ENCODE measurements at places on chromosomes 3 and 15.

DNA sequence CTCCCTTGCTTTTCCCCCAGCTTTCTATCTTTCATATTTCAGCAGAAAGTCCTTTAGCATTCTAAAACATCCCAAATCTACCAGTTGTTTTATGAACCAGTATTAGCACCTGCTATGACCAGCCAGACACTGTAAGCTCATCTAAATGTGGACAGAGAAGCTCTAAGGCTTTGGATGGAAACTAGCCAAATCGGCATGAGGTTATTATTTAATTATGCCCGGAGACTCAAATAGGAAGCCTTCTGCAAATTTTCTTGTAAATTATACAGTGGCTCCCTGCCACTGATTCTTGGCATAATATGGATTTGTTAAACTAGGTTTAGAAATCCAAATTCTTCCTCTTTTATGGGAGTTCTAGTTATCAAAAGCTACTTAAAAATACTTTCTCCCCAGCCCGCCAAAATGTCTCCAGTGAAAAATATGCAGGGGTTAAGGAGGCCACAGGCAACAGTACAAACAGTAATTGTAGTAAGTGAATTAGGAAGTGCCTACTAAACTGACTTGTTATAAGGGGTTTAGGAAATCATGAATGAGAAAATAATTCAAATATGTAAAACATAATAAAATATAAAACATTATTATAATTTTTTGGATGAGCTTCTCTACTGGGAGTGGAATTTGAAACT lies 15.4 kb downstream of the MYH15 start:
- DNase-seq = no peak

GRCh38 chr15:82108489-82109078 lies 62.8 kb upstream of the MEX3B start:
- DNase-seq = peak; percentile 33

DNA sequence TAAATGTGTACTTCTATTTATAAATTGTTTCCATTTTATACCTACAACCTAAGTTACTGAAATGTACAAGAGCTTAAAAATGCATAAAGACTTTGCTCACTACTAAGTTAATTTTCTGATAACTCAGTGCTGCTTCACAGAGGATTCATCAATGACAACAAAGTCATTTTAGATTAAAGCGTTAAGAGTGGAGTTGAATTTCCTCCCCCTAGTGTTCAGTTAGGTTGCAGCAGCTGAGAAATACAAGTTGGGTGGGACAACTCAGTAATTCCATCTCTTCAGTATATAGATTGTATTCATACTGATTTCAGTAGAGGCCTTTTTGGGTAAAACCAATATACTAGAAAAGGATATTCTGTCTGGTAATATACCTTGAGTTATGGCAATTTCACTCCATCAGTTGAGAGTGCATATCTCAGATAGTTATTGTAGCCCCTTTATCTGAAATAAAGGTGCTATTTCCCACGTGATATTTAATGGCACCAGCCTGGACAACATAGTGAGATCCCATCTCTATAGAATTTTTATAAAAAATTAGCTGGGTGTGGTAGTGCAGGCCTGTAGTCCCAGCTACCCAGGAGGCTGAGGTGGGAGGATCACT lies 6.9 kb upstream of the RPL35A start:
- DNase-seq = no peak

DNA sequence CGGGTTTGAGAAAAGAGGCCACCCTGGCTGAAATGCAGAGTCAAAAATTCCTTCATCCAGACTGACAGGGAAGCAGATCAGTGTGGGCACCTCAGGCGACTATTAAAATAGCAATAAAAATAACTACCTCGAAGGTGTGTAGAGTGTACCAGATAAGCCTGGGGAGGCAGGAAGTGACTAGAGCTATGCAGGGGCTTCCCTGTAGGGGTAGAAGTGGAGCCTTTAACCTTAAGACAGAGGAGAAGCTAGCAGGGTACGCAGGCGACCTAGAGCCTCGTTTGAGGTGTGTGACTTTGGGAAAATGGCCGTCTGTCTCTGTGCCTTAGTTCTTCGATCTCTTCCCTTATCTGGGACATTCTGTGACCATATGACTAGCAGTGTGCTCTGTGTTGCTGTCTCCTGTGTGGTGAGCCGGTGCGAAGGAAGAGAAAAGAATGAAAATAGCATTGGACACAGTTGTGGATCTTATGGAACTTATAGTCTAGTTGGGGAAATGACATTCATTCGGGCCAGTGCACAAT lies 17.6 kb downstream of the BHLHE40 start:
- DNase-seq = no peak

- no peak for DNase-seq
Measured at GRCh38 chr3:169356284-169356955, 307.1 kb downstream of the MECOM start.

DNA sequence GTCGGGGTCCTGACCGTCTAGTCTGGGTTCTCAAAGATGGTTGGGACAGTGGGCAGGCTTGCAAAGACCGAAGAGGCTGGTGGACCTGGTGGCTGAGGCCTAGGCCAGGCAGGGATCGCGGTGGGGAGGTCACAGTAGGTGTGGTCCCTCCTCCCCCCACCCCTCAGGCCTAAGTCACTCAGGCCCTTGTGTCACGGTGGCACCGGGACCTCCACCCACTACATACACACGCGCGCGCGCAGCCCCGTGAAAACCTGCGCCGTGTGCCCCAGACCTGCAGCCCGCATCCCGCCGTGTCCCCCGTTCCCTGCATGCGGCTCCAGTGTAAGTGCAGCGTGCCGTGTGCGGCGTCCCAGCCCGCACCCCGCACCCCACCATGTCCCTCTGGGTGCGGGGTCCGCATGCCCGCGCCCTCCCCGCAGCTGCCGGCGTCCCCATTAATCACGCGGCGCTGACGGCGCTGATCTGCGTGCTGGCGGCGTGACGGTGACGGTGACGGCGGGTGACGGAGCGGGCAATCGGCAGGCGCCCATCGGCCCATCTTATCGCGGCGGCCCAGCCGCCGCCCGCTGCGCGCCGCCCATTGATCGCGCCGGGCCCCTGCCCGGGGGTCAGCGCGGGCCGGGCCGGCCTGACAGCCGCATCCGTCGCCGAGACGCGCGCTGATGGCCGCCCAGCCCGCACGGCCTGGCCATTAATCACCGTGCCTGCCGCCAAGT lies 24.4 kb downstream of the SEC61A1 start:
- no peak for DNase-seq

GRCh38 chr3:112463250-112463649 lies 36.0 kb downstream of the BTLA start:
- no peak for DNase-seq

DNA sequence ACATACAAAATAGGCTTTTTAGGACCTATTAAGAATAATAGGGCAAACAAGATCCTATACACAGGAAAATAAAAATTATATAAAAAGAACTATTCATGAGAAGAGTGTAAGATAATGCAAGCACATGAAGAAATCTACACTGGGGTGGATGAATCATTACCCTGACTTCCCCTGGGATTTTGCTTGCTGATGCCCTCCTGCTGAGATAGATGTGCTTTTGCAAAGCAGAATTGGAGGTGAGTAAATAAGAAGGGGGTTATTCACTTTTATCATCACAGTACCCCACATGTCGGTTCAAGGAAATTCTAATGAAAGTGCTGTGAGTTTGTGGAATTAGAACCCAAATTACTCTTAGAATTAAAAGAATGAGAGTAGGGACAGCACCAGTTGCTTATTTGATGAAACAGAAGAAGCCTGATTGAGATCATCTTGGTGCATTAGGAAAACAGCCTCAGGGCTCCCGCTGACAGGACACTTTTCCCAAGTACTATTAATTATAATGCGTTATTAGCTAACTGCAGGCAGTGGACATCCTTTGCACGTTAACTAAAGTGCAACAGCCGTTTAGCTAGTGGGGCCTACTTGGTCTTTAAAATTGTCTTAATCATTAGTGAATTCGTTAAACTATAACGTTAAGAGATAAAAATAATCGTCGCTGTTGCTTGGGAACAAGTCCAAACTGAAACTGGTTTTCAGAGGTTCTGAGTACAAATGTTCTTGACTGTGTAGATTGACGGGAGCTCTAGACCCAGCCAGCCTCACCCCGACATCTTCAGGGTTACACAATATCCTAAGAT lies 48.4 kb downstream of the SLC2A2 start:
- no peak for DNase-seq

DNA sequence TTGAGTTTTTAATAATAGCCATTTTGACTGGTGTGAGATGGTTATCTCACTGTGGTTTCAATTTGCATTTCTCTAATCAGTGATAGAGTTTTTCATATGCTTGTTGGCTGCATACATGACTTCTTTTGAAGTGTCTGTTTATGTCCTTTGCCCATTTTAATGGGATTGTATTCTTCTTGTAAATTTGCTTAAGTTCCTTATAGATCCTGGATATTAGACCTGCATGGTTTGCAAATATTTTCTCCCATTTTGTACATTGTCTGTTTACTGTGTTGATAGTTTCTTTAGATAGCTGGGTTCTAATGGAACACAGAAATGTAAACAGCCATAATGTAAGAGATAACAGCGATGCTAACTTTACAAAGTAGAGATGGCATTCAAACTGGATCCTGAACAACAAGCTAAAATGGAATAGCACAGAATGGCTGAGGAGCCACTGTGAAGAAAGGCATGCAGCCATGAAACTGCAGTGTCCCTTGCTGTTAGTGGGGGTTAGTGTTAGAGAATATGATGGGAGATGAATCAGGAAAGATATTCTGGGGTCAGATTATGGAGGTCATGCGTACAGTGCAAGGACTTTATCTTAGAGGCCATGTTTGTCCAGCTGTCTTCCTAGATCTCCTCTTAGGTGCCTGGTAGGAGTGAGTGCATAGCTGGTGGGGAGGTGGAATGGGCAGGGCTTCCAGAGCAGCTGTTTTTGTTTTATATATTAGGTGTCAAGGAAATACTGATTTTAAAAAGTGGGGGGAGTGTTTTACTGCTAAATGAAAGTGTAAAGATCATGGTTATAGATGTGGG lies 48.1 kb downstream of the BBS4 start:
- no peak for DNase-seq

GRCh38 chr15:91940496-91941381 lies 87.2 kb downstream of the SLCO3A1 start:
- DNase-seq = no peak

- DNase-seq = no peak
Measured at GRCh38 chr3:190013943-190014924, 106.5 kb downstream of the P3H2 start.

- peak; percentile 55 for DNase-seq
Measured at GRCh38 chr3:141255846-141256261, 24.2 kb downstream of the PXYLP1 start.

GRCh38 chr15:100623301-100623700 lies 20.9 kb downstream of the ASB7 start:
- DNase-seq = no peak

DNA sequence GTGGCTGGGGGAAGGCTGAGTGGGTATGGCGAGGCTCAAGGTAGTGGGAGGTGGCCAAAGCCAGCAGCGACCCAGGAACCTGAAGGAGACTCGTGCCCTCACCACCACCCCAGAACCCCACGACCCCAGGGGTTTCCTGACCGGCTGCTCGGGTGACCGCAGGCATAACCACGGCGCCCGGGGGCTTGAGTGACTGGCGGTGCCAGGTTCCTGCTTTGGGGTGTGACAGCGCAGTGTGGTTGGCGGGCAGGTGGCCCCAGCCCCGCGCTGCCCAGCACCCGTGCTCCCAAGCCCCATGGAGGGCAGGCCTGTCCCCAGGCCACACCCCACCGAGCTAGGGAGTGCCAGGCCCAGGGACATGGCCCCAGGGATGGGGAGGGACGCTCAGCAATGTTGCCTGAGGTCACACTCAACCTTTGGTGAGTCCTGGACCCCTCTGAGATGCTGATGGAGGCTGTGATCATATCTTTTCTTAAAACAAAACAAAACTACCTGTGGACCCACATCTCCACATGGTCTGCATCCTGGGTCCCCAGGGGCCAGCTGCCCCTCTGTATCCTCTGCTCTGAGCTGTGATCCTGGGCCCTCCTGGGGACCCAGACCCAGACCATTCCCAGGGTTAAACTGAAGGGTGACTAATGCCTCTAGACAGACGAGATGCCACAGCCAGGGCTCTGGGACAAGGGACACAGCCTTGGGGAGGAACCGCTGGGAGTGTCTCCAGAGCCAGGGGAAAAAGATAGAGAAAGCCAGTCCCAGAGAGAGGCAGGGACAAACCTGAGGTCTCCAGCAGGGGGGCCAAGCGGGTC lies 13.0 kb downstream of the DNAJB8 start:
- DNase-seq = no peak

DNA sequence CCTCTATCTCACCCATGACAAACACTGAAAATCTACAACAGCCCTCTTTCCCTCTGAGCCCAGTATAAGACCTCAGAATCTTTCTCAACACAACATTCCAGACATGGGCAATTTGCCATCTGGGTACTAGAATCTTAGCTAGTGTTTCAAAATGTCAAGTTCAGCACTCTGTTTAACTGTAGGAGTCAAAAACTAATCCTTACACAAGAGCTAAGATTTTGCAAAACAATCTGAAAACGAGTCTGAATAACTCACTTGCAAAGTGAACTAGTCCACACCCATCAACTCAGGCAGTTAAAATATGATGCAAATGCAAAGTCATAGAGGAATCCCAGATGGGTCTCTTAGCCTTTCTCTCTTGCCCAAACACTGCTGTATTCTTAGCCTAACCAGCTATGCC lies 67.8 kb downstream of the GPR176 start:
- no peak for DNase-seq

DNA sequence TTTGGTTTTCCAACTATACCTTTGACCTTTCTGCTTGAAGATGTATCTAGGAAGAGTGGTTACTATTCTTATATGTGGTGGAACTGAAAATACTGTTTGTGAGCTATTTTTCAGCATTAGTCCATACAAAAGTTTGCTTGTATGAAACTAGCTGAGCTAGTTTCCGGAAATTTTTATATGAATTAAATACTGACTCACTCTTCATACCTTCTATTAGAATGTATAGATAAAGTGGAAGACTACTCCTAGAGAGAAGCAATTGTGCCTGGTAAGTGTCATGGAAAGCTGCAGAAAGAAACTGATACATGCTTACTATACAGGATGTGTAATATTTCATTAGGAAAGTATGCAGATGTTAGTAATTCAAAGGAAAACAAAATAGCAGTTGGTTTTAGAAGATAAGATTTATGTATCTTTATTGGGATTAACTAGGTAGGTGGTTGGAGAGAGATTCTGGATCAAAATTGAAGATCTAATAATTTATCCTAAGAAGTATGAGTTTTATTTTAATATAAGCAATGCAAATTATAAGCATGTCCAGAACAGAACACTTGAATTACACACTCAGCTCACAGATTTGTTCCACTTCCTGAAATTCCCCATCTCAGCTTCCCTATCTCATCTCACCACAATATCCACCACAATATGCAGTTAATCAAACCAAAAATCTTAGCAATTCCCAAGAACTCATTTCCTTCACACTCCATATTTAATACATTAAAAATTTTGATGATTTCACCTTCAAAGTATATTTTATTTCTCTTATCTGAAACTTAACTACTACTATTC lies 82.8 kb downstream of the BCHE start:
- no peak for DNase-seq

- no peak for DNase-seq
Measured at GRCh38 chr3:34213478-34213877, 415.0 kb downstream of the PDCD6IP start.

DNA sequence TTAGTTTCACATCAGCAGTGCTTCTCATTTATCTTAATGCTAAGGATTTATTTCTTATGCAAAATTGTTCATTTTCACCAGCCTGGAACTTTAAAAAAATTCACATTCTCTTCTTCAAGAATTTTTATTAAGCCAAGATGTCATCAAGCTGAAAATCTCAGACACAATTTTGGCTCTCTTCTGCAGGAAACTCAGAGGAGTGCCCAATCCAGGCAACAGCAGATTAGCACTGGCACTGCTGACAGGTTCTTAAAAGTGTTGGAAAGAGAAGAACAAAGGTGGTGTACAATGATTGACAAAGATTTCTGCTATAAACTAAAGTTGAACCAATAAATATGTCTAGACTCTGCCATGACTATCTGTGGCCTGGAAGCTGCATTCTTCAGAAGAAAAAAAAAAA lies 479.5 kb downstream of the FHIT start:
- no peak for DNase-seq

All from femur (tissue), 1 donor.